CD4-positive, alpha-beta T cell treated with Interleukin-1 beta for 1 hour (primary cell): ENCODE measurements at places on chromosomes 16 and 17.

- DNase-seq, result no peak
Measured at GRCh38 chr16:47753659-47754058, 292.5 kb downstream of the PHKB start.

- DNase-seq, result no peak
Measured at GRCh38 chr17:41724476-41725050, 9.9 kb downstream of the HAP1 start.

- no peak for DNase-seq
Measured at GRCh38 chr16:74673876-74674275, 7.2 kb upstream of the RFWD3 start.

DNA sequence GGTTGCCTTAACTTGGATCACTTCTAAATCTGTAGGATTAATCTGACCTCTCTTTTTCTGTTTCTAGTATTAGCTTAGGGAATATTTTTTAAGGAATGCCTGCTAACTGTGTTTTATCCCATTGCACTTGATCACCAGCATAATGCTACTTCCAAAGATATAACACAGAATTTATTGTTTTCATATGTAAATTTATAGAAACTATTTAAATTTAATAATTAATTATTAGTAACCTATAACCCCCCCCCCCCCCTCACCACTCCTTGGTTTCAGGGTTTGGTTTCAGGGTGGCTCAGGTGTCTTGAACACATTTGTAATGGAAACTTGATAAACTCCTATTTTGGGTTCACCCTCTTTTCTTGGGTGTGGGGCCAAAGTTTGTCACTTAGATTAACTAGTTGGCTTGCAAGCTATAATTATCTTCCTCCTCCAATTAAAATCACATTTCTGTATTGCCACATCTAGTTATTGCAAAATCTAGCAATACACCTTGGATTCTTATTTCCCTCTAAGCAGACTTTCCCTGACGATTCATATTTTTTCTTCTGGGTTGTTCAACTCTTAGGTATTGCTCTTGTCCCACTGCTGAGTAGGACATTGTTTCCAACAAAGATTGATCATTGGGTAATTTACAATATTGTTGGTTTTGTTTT lies 18.3 kb downstream of the KRT12 start:
- DNase-seq, result no peak

GRCh38 chr16:64234200-64234599 lies 887.7 kb downstream of the CDH11 start:
- no peak for DNase-seq

DNA sequence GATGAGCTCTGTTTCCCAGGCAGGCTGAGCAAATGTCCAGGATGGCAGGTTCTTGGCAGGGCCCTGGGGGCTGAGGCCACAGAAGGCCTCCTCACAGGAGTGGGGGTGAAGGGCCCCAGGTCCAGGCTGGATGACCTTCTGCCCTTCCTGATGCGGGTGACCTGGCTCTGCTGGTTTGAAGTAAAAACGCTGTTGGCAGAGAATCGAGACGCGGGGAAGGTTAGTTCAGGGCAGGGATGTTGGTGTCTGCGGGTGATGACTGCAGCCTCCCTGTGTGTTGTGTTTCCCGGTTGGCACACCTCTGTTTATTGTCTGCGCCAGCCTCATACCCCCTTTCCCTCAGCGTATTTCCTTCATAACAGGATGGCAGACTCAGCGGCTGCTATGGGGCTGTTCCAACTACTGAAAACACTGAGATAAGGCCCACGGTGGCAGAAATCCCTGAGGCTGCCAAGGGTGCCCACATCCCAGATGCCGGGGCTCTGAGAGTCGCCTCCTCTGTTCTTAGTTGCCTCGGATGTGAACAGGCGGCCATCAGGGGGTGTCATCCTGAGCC lies 104.6 kb downstream of the METRNL start:
- no peak for DNase-seq

DNA sequence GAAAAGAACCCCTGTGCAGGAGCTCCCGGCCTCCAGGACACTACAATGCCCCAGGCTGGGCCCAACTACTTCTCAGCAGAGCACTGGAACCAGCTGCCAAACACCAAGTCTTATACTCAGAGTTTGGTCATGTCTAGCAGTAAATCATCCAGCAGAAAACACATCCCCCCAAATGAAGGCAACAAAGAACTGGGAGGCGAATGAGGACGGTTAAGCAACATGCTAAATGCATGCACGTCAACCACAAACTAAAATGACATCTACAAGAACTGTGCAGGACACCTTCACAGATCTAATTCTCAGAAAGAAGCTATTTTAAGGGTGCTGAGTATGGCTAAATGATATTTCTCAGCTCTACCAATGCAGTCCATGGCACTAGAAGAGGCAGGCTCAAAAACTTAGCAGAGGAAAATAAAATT lies 7.6 kb upstream of the IRX5 start:
- no peak for DNase-seq

DNA sequence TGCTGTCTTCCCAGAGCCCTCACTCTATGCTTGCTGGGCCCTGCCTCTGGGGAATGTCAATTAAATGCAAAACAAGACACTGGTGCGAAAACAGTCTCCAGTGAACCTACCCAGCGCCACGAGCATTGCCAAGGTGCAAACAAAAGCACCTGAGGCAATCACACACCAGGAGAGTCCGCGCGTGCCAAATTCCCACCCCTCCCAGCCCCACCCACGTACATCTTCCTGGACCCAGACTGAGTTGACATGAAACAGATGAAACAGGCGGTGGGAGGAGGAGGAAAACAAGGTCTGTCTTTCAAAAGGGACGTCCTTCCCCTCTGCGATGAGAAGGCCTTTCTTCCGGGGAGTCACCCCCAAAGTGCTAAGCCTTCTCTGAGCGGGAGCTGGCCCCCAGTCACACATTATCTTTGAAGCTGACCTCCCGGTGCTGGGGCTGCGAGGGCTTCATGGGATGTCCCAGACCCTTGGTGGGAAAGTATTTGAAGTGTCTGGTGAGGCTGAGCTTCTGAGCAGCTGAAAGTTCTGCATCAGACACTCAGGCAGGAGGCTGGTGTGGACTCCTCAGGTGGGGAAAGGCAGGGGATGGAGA lies 200.4 kb downstream of the AXIN2 start:
- no peak for DNase-seq

DNA sequence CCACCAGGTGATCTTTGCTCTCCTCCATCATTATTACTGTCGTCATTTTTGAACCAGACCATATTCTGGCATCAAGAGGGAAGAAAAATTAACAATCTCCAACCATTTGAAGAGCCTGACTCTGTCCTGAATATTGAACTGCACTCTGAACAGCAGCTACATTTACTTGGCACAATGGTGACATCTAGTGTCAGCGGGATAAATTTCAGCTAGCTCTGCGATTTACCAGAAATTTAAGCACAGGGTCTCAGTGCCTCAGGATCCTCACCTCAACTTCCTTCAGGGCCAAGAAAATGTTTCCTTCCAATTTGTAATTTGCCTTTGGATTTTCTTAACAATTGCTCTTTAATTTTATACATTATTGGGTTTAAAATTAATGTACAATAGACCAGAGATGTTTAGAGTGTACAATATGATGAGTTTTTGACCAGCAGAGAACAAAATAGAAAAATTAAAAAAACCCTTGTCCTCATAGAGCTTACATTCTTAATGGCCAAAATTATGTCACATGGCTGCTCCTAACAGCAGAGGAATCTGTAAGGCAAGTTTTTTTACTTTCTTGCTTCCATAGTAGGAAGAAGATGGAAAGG lies 10.7 kb upstream of the ZNF19 start:
- peak; percentile 30 for DNase-seq

- DNase-seq, result no peak
Measured at GRCh38 chr17:15408803-15409202, 58.6 kb downstream of the CDRT4 start.

DNA sequence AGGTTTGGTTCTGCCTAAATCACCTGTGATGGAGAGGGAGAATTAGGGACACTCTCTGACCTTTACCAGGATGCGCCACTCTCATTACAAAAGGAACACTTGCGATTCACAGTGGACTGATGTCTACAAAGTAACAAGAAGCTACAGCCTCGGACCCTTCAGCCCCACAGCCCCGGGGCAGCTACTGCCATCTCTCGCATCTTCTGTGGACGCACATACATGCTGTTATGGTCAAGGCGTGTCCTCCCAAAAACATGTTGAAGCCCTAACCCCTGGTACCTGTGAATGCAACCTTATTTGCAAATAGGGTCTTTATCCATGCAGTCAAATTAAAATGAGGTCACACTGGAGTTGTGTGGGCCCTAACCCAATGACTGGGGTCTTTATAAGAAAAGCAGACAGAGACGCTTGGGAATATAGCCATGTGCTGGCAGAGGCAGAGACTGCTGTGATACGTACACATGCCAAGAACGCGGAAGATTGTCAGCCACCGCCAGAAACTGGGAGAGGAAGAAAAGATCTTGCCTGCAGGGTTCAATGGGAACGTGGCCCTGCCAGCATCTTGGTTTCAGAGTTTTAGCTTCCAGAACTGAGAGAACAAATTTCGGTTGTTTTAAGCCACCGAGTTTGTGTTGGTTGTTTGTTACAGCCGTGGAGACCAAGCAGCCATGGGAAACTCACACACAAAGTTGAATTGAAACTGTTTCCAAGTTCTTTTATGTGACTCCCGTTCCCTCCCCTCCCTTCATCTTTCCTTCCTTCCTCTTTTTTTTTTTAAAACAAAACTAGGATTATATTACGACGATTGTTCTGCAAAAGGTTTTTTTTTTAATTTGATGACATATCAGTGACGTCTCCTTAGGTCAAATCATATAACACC lies 23.1 kb downstream of the ATP2C2 start:
- no peak for DNase-seq

DNA sequence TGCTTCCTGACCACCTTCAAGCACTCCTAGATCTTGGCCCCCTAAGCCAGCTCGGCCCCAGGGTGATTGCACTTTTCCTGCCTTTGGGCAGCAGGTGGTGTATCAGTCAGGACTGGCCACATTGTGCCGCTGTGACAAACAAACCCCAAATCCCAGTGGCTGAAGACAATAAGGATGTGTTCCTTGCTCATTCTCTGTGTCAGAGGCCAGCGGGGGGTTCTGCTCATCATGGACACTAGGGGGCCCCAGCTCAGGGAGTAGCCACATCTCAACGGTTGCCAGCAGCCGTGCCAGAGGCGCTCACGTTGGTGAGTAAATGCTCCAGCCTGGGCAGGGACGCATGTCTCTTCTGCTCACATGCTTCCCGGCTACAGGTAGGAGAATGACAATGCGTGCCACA lies 60.4 kb downstream of the ZDHHC7 start:
- peak; percentile 33 for DNase-seq

DNA sequence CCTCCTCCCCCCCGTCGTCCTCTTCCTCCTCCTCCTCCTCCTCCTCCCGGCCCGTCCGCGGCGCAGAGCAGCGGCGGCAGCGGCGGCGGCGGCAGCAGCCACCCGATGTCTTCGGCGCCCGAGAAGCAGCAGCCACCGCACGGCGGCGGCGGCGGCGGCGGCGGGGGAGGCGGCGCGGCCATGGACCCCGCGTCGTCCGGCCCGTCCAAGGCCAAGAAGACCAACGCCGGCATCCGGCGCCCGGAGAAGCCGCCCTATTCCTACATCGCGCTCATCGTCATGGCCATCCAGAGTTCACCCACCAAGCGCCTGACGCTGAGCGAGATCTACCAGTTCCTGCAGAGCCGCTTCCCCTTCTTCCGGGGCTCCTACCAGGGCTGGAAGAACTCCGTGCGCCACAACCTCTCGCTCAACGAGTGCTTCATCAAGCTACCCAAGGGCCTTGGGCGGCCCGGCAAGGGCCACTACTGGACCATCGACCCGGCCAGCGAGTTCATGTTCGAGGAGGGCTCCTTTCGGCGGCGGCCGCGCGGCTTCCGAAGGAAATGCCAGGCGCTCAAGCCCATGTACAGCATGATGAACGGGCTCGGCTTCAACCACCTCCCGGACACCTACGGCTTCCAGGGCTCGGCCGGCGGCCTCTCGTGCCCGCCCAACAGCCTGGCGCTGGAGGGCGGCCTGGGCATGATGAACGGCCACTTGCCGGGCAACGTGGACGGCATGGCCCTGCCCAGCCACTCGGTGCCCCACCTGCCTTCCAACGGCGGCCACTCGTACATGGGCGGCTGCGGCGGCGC lies at the start of gene FOXF1:
TSS of gene FOXF1 (plus strand) at position 63 of the 797 bp plus-strand sequence. CDS start at position 106, 43 bp downstream.
- no peak for DNase-seq

DNA sequence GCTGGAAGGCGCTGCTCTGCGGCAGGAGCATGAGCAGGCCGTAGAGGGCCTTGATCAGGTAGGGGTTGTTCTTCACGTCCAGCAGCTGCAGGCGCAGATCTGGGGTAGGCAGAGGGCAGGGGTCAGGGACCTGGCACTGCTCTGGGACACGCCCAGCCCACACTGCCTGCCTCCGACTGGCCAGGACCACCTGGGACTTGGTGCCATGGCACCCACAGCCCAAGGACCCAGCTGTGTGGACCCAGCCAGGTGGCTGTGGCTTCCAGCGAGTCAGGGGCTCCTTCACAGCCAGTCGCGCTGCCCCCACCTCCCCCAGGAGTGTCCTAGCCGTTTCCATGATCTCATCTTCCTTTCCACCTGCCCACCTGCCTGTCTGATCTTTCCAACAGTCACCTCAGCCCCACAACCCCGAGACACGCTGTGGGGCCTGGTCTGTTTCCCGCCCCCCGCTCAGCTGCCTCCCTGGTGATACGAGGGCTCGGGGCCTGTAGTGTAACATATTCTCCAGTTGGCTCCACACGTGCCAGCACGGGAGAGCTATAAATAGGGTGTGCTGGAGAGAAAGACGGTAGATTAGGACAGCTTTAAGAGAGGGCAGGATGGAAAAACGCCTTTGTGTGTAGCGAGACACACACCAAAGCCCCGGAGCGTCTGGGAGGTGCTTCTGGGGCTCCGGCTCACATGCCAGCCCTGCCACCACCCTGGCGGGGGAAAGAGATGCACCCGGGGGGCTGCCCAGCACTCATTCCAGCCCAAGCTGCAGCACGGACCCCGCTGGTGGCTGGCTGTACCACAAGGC lies 7.2 kb upstream of the MTSS2 start:
- no peak for DNase-seq

DNA sequence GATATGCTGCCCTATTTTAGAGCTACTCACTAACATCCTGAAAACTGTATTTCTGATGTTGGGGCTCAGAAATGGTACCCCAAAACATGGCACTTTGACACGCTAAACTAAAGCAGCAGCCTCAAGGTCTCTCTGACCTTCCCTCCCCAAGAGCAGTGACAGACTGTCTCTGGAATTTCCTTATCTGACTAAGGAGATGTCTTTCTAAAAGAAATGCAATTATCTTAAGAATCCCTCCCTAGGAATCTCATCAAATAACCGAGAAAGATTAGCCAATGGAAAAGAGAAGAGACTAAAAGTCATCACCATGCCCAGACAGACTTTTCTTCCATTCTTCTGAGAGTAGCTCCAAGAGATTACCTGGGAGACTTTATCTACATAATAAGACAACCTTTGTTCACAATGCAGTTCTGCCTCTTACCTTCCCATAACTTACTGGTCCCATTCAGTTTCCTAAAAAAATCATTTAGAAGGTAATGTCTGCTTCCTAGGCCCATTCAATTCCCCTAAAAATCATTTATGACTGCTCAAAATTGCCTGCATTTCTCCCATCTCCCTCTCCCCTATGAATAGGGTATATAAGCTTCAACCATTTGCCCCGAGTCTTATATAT lies 123.9 kb downstream of the CPPED1 start:
- no peak for DNase-seq

- DNase-seq, result no peak
Measured at GRCh38 chr17:6496116-6496481, 51.8 kb downstream of the PIMREG start.
